ENCODE measurements at places on chromosomes 1 and 21. TPM values are rescaled to one million over a fixed set of nuclear protein-coding genes. Genes with fewer than 3 reads are reported as not detected.

DNA sequence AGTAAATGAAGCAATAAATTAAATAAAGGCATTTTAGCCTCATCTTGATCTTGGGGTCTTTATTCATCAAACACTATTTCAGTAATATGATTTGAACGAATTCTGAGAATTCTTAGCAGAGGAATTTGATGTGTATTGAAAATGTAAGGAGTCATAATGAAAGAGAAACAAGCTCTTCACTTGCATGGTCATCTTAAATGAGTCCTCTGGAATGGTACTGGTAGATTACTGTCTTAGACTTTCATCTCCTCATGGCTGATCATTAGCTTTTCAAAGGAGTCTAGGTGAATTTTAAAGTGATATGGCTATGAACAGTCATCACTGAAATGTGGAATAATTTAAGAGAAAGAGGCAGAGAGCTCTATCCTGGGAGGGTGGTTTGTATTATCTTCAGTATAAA lies 30.0 kb downstream of the PRRC2C start:
- H3K4me1 ChIP-seq, result no peaks in the 10 kb centered on the region
- no peak overlapping the region for H3K4me3 ChIP-seq
- H3K36me3 ChIP-seq, result peaks cover 62% of the 10 kb centered on the region
- H3K27me3 ChIP-seq, result no peaks in the 10 kb centered on the region
- no peak for DNase-seq

DNA sequence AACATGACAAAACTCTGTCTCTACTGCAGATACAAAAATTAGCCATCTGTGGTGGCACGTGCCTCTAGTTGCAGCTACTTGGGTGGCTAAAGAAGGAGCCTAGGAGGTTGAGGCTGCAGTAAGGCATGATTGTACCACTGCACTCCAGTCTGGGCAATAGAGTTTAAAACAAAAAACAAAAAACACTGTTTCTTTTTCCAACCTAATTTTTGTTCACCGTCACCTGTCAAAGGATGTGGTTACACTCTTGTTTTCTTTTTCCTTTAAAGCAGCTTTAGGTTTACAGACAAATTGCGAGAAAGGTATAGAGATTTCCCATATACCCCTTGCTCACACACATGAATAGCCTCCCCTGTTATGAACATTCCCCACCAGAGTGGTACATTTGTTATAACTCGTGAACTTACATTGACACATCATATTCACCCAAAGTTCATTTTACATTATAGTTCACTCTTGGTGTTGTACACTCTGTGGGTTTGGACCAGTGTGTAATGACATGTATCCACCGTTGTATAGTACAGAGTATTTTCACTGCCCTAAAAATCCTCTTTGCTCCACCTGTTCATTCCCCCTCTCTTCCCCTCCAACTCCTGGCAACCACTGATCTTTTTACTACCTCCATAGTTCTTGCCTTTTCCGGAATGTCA lies 26.2 kb downstream of the SMG7 start:
- H3K4me3 ChIP-seq, result no peak overlapping the region
- no peaks in the 10 kb centered on the region for H3K27me3 ChIP-seq
- peaks cover 3% of the 10 kb centered on the region for H3K4me1 ChIP-seq
- H3K36me3 ChIP-seq, result no peaks in the 10 kb centered on the region
- no peak for DNase-seq

DNA sequence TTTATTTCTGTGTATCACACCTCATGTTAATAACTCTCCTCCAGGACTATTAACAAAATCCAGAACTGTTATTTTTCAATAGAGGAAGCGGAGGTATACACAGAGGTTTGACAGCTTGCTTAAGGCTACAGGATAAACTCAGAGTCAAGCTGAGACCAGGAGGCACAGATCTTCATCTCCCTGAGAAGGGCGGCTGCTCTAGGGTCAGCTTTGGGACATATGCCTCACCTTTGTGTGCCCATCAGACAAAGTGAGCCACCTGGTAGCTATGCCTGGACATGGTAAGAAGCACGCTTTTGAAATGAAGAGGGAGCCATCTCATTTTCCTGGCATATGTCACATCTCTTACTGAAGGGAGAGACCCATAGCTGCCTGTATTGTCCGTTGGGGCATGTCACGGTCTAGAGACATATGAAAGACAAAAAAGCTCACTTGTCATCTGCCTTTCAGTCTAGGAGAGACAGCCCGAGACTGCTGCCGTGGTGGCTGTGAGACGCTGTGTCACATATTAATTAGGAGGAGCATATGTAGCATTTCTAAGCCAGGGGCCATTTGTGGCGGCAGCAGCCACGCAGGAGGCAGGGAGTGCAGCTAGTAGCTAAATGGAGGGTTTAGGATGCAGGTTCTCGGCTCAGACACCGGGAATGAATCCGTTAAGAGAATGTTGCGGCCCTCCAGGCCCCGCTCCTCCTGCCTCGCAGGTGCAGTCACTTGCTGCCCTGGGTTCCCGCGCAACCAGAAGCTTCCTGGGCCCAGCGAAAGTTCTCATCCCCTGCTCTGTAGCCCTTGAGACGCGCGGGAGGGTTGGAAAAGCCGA lies 161.3 kb upstream of the C1orf21 start:
- H3K36me3 ChIP-seq, result no peaks in the 10 kb centered on the region
- no peak overlapping the region for H3K4me3 ChIP-seq
- H3K27me3 ChIP-seq, result peaks cover 9% of the 10 kb centered on the region
- no peak for DNase-seq
- no peaks in the 10 kb centered on the region for H3K4me1 ChIP-seq

AMY2A gene
- total RNA-seq, result not detected

HFM1 gene
- 0.99 TPM for total RNA-seq

S100A3 gene
- 0.47 TPM for total RNA-seq

GPX7 gene
- total RNA-seq, result 13.0 TPM

LORICRIN gene
- not detected for total RNA-seq

OR2T35 gene
- not detected for total RNA-seq

Data from H1 (cell line).